Inflammatory macrophage treated with lipopolysaccharide for 1 hour (primary cell): ENCODE measurements at places on chromosomes 1 and 21.

- DNase-seq, result no peak
Measured at GRCh38 chr1:174954671-174955669, 44.8 kb upstream of the CACYBP start.

GRCh38 chr1:6588893-6589520 lies 9.2 kb downstream of the ZBTB48 start:
- peak; percentile 65 for DNase-seq

DNA sequence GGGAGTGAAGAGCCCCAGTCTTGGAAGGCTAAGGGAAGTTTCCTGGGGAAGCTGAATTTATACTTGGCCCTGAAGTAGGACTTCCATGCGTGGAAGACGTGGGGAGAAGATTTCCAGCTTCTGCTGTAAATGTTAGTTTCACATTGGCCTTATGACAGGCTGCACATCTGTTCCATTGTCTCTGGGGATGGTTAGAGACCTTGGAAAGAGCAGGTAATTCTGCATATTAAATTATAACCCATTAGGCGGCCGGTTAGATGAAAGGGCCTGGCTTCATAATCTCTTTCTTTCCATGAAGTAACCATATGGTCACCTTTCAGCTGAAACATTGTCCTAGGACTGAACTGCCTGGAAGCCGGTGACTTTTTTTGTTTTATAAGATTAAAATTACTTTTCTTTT lies 37.5 kb downstream of the DPT start:
- DNase-seq, result no peak

DNA sequence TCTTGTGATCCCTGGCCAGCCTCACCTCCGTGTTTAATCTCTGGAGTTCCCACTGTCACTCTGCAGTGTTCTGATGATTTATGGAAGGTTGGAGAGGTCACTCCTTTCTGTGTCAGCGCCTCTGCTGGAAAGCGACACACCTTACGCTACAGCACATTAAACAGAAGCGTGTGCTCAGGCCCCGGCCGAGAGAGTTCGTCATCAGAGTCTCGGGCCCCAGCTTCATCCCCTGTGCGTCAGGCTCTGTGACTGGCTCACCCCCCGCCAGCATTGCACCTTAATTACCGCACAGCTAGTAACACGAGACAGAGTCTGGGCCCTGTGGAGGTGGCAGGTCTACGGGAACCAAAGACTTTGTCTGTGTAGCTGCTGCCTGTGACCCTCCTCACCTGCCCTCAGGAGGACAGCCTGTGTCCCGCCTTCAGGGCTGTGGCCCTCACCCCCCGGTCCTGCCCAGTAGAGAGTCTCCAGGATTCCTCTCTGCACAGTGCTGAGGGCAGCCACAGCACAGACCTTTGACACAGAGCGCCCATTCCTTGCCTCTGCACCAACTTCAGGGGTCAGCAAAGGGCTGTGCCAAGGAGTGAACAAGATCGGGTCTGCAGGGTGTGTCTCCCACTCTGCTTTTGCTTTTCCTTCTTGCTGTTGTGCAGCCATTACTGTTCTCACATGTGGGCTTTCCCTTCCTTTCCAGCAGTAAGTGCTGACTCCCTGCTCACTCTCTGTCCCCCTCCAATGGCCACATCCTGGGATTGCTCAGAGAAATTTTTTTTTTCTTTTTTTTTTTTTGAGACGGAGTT lies 157.6 kb downstream of the PGBD5 start:
- peak; percentile 61 for DNase-seq

DNA sequence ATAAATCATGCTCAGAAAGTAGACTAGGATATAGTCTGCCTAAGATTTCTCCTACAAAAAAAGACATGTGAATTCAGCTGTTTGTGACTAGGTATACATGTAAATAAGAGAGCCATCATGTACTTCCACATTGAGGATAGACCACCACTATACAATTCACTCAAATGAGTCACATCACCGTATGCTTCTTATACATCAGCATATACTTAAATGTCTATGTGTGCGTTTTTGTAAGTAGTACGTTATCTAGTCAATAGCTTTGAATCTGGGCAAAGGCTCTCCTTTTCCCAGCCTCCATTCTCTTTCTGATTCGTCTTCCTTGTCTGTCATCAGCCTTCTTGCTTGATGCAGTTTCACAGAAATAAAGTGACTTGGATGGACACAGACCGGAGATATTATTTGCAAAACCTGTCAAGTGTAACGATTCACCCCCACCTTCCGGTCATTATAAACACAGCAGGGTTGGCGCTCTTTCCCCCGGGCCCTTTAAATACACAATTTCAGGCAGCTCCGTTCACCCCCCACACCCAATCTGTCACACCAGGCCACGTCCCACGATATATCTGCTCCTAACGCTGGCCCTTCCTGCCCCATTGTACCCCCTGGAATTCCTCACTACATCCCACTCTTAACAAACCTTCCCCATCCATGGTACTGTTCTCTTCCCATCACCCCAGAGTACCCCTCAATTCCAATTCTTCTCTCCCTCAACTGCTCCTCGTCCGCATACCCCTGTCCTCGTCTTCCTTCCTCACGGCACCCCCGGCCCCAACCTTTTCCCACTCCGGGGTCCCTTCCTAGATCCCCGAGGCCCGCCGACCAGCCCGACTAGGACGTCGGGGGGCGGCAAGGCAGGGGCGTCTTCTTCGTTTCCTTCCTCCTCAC lies 636 bp downstream of the VAMP4 start:
- DNase-seq, result peak; percentile 52
